Hematopoietic multipotent progenitor cell treated with erythropoietin and hydrocortisone succinate and interleukin-3 and kit ligand, for 6 days (in vitro differentiated cells): ENCODE measurements at places on chromosomes 3 and 15.
A peak's percentile ranks its signal among the peaks of the same experiment; 100 is the strongest.

GRCh38 chr15:70099967-70100473 lies 2.3 kb upstream of the TLE3 start:
- DNase-seq, result peak; percentile 84

GRCh38 chr15:47975427-47975826 lies 145.4 kb upstream of the SLC24A5 start:
- no peak for DNase-seq

- no peak for DNase-seq
These were observed 684 bp downstream of the TNFAIP8L3 start for GRCh38 chr15:51093839-51094605.

DNA sequence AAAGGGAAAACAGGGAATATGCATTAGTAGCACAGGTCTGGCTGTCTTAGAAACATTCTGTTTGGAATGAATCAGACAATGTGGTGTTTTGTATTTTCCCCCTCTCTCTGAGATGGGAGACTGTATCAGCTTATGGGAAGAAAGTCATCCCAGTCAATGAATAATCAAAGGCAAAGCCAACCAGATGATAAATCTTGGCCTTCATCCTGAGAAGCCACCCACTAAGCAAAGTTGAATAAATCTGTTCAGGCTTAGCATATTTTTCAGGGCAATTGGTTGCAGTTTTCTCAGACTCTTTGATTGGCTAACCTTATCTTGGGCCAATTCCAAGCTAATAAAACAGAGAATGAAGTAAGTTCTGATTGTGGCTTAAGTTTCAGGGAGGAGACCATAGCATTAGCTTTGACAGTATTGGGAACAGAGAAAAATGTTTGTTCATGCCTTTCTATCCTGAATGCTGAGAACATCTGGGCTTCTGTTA lies 63.6 kb upstream of the ARL8B start:
- DNase-seq, result no peak

DNA sequence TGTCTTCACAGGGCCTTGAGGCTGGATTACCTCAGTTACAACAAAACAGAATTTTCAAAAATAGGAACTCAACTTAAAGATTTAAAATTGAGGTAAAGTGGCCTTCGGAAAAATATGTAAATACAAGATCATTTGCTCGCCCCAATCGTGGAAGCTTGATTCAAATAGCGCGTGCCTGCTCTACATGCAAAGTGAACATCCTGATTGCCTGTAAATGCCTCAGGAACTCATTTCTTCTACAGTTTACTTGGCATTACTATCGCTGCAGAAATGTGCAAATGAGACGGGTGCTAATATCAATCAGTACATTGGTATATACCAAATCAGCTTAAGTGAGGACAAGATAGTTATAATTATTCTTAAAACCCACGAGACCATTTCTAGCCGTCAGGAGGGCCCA lies 159.2 kb downstream of the XXYLT1 start:
- no peak for DNase-seq

- no peak for DNase-seq
These were observed 87.5 kb downstream of the ADAMTS17 start for GRCh38 chr15:100254285-100254684.

DNA sequence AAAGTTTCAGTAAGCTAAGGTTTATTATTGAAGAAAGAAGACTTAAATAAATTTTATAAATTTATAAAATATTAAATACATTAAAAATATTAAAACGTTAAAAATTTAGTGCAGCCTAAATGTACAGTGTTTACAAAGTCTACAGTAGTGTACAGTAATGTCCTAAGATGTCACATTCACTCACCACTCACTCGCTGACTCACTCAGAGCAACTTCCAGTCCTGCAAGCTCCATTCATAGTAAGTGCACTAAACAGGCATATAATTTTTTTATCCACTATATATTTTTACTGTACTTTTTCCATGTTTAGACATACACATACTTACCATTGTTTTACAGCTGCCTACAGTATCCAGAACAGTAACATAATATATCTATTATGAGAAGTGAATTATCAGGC lies 51.5 kb downstream of the TJP1 start:
- DNase-seq, result no peak

GRCh38 chr3:68963891-68964290 lies 31.5 kb upstream of the TAFA4 start:
- no peak for DNase-seq

DNA sequence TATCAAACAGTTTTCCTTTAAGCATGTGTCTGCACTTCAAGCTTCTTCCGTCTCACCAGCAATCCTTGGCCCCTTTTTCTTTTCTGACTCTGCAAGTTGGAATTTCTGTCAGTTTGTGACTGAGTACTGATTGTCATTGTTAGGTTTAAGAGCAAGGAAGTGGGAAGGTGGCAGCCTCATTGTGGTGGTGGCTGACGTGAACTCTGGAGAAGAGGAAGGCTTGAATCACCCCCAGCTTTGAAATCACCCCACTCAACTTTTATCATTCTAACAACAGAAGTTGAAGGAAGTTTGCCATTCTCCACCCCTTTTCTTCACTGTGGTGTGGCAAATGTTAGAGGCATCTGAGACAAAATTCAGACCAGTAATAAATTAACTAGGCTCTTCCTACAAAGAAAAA lies 231.6 kb upstream of the AGTR1 start:
- DNase-seq, result no peak

DNA sequence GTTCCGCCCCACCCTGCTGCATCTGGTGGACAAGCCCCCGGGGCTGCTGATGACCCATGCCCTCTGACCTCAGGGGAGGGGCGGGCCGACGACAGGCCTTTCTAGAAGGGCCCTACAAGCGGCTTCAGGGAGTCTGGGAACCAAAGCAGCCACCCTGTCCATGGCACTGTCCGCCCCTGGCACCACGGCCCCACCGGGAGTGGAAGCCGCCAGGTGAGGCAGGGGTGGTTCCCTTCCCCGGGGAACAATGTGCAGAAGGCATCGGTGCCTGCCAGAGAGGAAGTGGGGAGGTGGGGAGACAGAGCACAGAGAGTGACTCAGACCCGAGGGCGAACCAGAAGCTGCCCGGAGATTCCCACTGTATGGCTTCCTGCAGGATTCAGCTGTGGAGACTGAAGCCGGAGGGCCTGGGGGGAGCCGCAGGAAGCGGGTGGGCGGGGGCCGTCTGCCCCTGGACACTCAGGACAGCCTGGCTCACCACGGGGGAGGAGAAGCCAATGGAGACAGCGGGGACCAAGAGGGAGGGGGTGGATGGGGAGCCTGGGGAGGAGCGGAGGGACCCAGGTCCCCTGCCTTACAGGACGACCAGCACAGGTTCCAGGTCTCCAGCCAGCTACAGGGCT lies 134.0 kb downstream of the TPRA1 start:
- no peak for DNase-seq

GRCh38 chr15:38622304-38622703 lies 57.7 kb upstream of the RASGRP1 start:
- DNase-seq, result no peak

DNA sequence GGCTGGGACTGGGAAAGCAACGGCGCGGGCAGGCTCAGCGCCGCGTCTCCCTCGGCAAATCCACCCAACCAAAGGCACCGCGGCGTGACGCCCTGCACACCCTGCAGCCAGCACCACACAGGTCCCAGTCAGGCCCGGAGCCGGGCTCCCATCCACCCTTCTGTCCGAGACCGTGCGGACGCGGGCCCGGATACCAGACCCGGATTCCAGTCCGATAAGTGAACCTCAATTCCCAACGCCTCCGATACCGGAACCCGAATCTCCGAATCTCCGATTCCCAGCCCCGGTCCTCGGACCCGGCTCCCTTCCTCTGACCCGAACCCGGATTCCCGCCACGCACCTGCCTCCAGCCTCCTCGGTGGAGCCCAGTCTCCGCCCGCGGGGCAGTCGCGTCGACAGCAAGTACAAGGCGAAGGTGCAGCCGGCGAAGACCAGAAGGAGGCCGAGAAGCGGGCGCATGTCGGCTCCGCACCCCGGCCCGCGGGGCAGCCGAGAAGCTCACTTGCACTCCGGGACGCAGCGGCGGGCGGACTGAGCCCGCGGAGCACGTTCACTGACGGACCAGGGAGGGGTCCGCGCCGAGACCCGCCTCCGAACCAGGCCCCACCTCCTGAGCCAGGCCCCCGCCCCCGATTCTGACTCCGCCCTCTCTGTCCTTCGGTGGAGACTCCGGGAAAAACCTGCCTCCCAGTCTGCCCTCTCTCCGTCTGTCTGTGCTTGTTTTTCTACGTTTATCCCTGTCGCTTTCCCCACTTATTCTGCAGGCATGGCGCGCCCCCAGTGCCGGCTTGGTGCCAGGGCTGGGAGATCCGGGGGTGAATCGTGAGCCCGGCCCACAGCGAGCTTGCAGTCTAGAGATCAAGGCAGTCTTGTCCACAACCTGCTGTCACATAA lies at the start of gene TMEM41A:
Gene TMEM41A, minus strand, starts transcription at position 533 of the 894 bp plus-strand sequence. Its CDS starts 74 bp downstream, at position 459.
- DNase-seq, result peak; percentile 93

GRCh38 chr15:89139613-89140499 lies 51.6 kb downstream of the ABHD2 start:
- no peak for DNase-seq

GRCh38 chr3:47018269-47018611 lies 38.8 kb downstream of the NBEAL2 start:
- DNase-seq, result no peak
